ENCODE measurements at places on chromosomes 16 and 17. TPM values are rescaled to one million over a fixed set of nuclear protein-coding genes. Genes with fewer than 3 reads are reported as not detected.

Gene IL34
- polyA plus RNA-seq: 5.9 TPM

GRCh38 chr16:72517154-72517553, 345.2 kb upstream of the PMFBP1 start:
- no peak for DNase-seq

- DNase-seq: no peak
Observed at GRCh38 chr16:17491140-17491662, 20.4 kb upstream of the XYLT1 start.

- DNase-seq: no peak
Observed at GRCh38 chr17:81612172-81612970, 24.5 kb downstream of the NPLOC4 start.

GRCh38 chr17:69093279-69093789, 32.6 kb upstream of the ABCA9 start:
- no peak for DNase-seq

All from muscle of back (tissue), 13 donors.